CD14-positive monocyte (primary cell): ENCODE measurements at places on chromosomes 6 and 20. TPM values are rescaled to one million over a fixed set of nuclear protein-coding genes. Genes with fewer than 3 reads are reported as not detected.

GRCh38 chr6:139126255-139126654 lies 8.6 kb upstream of the HECA start:
- no peak overlapping the region for H3K27ac ChIP-seq
- DNase-seq, result peak; percentile 60
- no peaks in the 10 kb centered on the region for H3K36me3 ChIP-seq
- no peak overlapping the region for H3K4me3 ChIP-seq

DNA sequence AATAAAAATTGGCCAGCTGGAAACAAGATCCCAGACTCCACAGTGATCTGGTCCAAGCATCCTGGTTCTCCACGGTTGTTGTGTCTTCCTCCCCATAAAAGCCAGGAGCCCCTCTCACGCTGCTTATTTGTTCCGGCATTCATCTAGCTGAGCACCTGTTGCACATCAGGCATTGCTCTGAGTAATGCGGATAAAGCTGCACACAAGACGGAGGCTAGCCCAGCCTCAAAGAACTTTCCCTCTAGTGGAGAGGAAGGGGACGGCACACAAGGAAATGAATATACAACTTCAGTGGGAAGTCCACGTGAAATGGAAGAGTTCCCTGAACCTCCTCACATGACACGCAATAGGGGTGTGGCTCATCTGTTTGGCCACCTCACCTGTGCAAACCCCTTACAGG lies 30.3 kb upstream of the NXT1 start:
- no peak overlapping the region for H3K4me3 ChIP-seq
- H3K27me3 ChIP-seq, result no peaks in the 10 kb centered on the region
- peak; percentile 26 for DNase-seq
- no peaks in the 10 kb centered on the region for H3K36me3 ChIP-seq

- H3K27ac ChIP-seq, result no peak overlapping the region
- no peak for DNase-seq
- no peaks in the 10 kb centered on the region for H3K36me3 ChIP-seq
- no peaks in the 10 kb centered on the region for H3K4me1 ChIP-seq
- no peak overlapping the region for H3K4me3 ChIP-seq
Observed at GRCh38 chr6:130163266-130163665, 59.5 kb downstream of the SAMD3 start.

GRCh38 chr6:30507849-30508827 lies 18.8 kb downstream of the HLA-E start:
- peaks cover 76% of the 10 kb centered on the region for H3K4me1 ChIP-seq
- no peaks in the 10 kb centered on the region for H3K36me3 ChIP-seq
- peak; percentile 54 for DNase-seq
- H3K4me3 ChIP-seq, result peak overlapping the region; percentile 58

BMP7 gene
- not detected for polyA plus RNA-seq

SIRPB1 gene
- polyA plus RNA-seq, result 132 and 134 TPM in 2 replicates

SLC17A1 gene
- not detected in 2 replicates for polyA plus RNA-seq

- no peaks in the 10 kb centered on the region for H3K4me1 ChIP-seq
- H3K36me3 ChIP-seq, result no peaks in the 10 kb centered on the region
- H3K27ac ChIP-seq, result no peak overlapping the region
- no peak overlapping the region for H3K4me3 ChIP-seq
Observed at GRCh38 chr6:21781128-21781527, 187.6 kb downstream of the SOX4 start.

DNA sequence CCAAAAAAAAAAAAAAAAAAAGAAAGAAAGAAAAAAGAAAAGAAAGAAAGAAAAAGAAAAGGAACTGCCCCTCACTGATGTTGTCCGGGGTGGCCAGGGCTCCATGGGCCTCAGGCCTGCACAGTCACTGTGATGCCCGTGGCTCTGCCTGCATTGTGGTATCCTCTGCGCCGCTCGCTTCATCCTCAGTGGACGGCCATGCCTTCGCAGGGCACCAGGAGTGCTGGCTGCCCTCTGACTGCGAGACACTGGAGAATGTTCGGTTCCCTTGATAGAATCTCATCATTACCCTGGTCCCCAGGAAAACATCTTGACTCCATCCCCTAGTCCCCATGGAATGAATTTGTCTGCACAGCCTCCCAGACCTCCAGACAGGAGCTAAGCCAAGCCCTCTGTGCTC lies 61.7 kb downstream of the TMEM242 start:
- H3K36me3 ChIP-seq, result no peaks in the 10 kb centered on the region
- no peaks in the 10 kb centered on the region for H3K4me1 ChIP-seq
- no peak for DNase-seq

LKAAEAR1 gene
- polyA plus RNA-seq, result 0.86 TPM

GRCh38 chr6:154267508-154268106 lies 89.0 kb downstream of the IPCEF1 start:
- peak overlapping the region; percentile 50 for H3K27ac ChIP-seq
- H3K4me3 ChIP-seq, result no peak overlapping the region
- no peak for DNase-seq
- no peaks in the 10 kb centered on the region for H3K27me3 ChIP-seq

GNL1 gene
- 10.3 TPM for polyA plus RNA-seq

- no peak for DNase-seq
- no peaks in the 10 kb centered on the region for H3K27me3 ChIP-seq
- H3K4me3 ChIP-seq, result no peak overlapping the region
- H3K27ac ChIP-seq, result no peak overlapping the region
- no peaks in the 10 kb centered on the region for H3K36me3 ChIP-seq
- no peaks in the 10 kb centered on the region for H3K4me1 ChIP-seq
Observed at GRCh38 chr6:71482742-71483141, 194.1 kb downstream of the OGFRL1 start.

GRCh38 chr6:170439366-170440361 lies 113.4 kb downstream of the PSMB1 start:
- DNase-seq, result no peak
- no peaks in the 10 kb centered on the region for H3K4me1 ChIP-seq
- H3K36me3 ChIP-seq, result no peaks in the 10 kb centered on the region

GRCh38 chr6:160160929-160161646 lies 39.5 kb downstream of the SLC22A1 start:
- H3K36me3 ChIP-seq, result no peaks in the 10 kb centered on the region
- no peak overlapping the region for H3K4me3 ChIP-seq
- H3K4me1 ChIP-seq, result no peaks in the 10 kb centered on the region
- H3K27me3 ChIP-seq, result no peaks in the 10 kb centered on the region

ISM1 gene
- not detected for polyA plus RNA-seq

- H3K36me3 ChIP-seq, result peaks cover 48% of the 10 kb centered on the region
- H3K4me1 ChIP-seq, result peaks cover 44% of the 10 kb centered on the region
- no peak for DNase-seq
- H3K27me3 ChIP-seq, result no peaks in the 10 kb centered on the region
- H3K27ac ChIP-seq, result no peak overlapping the region
Observed at GRCh38 chr6:30726506-30727413, 6.6 kb downstream of the TUBB start.

GRCh38 chr6:133083248-133083967 lies 157.7 kb upstream of the EYA4 start:
- H3K27ac ChIP-seq, result no peak overlapping the region
- no peak overlapping the region for H3K4me3 ChIP-seq
- no peaks in the 10 kb centered on the region for H3K27me3 ChIP-seq
- no peak for DNase-seq

DLL1 gene
- polyA plus RNA-seq, result not detected

DNA sequence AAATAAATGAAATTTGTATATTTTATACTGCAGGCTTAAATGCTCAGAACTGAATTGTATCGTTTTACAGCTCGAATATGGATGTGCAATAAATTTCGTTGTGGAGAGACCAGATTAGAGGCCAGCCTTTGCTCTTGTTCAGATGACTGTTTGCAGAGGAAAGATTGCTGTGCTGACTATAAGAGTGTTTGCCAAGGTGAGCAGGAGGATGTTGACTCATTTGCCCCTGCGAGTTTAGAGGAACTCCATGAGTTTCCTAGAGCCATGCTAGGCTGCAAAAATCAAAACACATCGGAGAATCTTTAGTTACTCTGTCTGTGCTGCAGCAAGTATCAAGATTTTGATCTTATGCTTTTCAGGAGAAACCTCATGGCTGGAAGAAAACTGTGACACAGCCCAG lies 15.4 kb downstream of the ENPP3 start:
- no peak for DNase-seq
- no peak overlapping the region for H3K27ac ChIP-seq
- no peaks in the 10 kb centered on the region for H3K27me3 ChIP-seq
- no peak overlapping the region for H3K4me3 ChIP-seq
- no peaks in the 10 kb centered on the region for H3K36me3 ChIP-seq

PGC gene
- not detected for polyA plus RNA-seq

- peaks cover 15% of the 10 kb centered on the region for H3K4me1 ChIP-seq
- peaks cover 2% of the 10 kb centered on the region for H3K36me3 ChIP-seq
- no peak overlapping the region for H3K4me3 ChIP-seq
- H3K27ac ChIP-seq, result no peak overlapping the region
- H3K27me3 ChIP-seq, result no peaks in the 10 kb centered on the region
Observed at GRCh38 chr6:53344969-53345368, 3.8 kb downstream of the ELOVL5 start.

HLA-DOB gene
- polyA plus RNA-seq, result 2.7 and 6.2 TPM in 2 replicates

DNA sequence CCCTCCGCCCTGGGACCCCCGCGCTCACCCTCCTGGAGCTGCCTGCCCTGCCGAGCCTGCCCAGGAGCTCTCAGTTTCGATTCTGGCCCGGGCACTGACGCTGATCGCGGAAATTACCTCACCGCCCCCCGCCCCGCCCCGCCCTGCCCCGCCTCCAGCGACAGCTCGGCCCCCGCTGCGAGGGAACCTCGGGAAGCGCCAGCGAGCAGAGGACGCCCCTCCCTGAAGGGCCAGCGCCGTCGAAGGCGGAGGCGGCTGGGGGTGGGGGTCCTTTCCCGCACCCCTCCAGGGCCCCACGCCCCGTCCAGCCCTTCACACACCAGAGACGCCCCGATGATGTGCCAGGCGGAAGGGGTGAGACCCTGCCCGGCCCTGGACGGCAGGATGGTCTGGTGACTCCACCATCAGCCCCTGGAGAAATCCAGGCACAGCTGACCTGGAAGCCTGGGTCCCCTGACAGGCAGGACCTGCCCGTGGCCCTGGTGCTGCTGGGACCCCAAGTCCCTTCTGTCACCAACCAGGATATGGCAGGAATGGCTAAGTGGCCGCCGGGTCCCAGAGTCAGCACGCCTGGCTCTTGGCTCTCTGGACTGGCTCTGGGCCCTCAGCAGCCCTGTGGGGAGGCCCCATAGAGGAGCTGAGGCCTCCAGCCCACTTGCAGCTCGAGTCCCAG lies at the start of gene HELZ2:
TSS of gene HELZ2 (minus strand) at position 84 of the 673 bp plus-strand sequence. CDS start 1,854 bp downstream, outside the sequence.
- H3K4me3 ChIP-seq, result peak within 1 kb of the TSS; percentile 92
- H3K36me3 ChIP-seq, result peaks cover 13% of the 10 kb centered on the region
- no peaks in the 10 kb centered on the region for H3K27me3 ChIP-seq
- peak; percentile 63 for DNase-seq
- peak within 1 kb of the TSS; percentile 80 for H3K27ac ChIP-seq
- H3K4me1 ChIP-seq, result peaks cover 38% of the 10 kb centered on the region

GRCh38 chr6:53199156-53199555 lies 50.5 kb upstream of the GCM1 start:
- no peaks in the 10 kb centered on the region for H3K36me3 ChIP-seq
- DNase-seq, result peak; percentile 30
- peaks cover 43% of the 10 kb centered on the region for H3K4me1 ChIP-seq
- peak overlapping the region; percentile 78 for H3K27ac ChIP-seq
- no peaks in the 10 kb centered on the region for H3K27me3 ChIP-seq
- no peak overlapping the region for H3K4me3 ChIP-seq

FAXC gene
- polyA plus RNA-seq, result not detected

DNA sequence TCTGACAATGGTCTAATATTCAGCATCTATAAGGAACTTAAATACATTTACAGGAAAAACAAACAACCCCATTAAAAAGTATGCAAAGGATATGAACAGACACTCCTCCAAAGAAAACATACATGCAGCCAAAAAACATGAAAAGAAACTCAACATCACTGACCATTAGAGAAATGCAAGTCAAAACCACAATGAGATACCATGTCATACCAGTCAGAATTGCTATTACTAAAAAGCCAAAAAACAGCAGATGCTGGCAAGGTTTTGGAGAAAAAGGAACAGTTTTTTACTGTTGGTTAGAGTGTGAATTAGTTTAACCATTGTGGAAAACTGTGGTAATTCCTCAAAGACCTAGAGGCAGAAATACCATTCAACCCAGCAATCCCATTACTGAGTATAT lies 339.0 kb upstream of the ADGRB3 start:
- no peaks in the 10 kb centered on the region for H3K36me3 ChIP-seq
- no peaks in the 10 kb centered on the region for H3K27me3 ChIP-seq
- no peak for DNase-seq

MEP1A gene
- polyA plus RNA-seq, result 0.05 TPM

BCAS4 gene
- 0.69 TPM for polyA plus RNA-seq

- no peaks in the 10 kb centered on the region for H3K27me3 ChIP-seq
- H3K36me3 ChIP-seq, result no peaks in the 10 kb centered on the region
- no peak for DNase-seq
- H3K4me3 ChIP-seq, result no peak overlapping the region
Observed at GRCh38 chr20:23111944-23112342, 25.8 kb upstream of the CD93 start.

LY6G6D gene
- not detected for polyA plus RNA-seq

DNA sequence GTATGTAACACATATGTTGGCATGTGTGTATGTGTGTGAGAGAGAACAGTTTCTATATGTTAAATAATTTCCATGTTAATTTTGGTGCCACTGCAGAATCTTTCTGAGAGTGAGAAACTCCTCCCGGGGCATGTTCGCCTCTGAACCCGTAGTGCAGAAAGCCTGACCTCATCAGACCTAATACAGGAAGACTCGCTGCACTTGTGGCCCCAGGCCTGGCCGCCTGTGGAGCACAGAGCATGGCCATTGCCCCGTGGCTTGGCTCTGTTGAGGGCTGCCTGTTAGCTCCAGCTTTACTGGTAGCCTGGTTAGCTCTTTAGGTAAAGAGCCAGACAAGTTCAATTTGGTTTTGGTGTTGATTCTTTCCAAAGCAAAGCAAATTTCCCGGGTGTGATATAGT lies 25.5 kb downstream of the FARS2 start:
- peaks cover 3% of the 10 kb centered on the region for H3K4me1 ChIP-seq
- DNase-seq, result no peak
- no peak overlapping the region for H3K27ac ChIP-seq
- no peaks in the 10 kb centered on the region for H3K36me3 ChIP-seq

DNA sequence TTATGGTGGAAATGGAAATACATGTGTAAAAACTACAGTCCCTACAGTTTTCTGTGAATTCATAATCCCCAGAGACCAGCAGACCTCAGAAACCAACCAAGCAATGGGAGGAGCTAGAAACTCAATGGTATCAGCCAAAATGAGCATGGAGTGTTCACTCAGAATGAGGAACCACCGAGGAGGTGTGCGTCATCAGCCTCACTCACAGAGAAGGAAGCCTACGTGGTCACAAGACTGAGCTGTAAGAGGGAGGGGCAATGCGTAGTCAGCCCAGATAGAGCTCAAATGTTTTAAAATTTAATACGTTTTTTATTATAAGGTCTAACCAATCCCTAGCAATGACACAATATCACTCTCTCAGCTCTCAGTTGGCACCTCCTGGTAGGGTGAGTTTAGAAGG lies 17.4 kb downstream of the MYLK4 start:
- no peaks in the 10 kb centered on the region for H3K27me3 ChIP-seq
- peak overlapping the region; percentile 78 for H3K27ac ChIP-seq
- peaks cover 18% of the 10 kb centered on the region for H3K4me1 ChIP-seq
- H3K4me3 ChIP-seq, result no peak overlapping the region
- DNase-seq, result peak; percentile 97

SCRT2 gene
- not detected in 2 replicates for polyA plus RNA-seq
